HuH-7.5 (cell line): ENCODE measurements at places on chromosomes 6 and 20.

DNA sequence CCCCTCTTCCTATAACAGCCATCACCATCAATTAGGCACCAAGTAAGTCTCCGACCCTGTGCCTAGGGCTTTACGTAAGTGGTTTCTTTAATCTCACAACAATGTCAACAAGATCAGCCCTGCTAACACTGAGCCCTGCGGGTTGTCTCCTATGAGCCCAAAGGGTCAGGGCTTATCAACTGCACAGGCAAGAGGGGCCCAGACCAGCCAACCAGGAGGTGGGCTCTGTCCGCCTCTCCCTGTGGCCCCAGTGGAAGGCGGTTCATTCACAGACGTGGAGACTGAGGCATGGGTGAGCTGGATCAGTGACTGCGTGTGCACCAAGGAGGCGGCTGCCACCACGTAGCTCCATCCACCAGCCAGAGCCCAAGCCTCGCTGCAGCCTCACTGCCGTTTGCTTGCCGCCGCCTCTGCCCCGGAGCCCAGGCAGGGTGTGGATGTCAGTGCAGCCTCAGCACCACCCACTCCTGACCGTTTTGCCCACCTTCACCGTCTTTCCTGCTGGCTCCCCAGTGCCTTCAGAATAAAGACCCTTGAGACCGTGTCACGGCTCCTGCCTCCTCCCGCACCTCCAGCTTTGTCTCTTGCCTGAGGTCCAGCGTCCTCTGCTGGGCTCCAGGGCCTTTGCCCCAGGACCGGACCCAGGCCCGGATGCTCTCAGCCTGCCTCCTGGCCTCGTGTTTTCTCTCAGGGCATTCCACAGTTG lies 78.7 kb downstream of the DLL1 start:
- no peak for DNase-seq

DNA sequence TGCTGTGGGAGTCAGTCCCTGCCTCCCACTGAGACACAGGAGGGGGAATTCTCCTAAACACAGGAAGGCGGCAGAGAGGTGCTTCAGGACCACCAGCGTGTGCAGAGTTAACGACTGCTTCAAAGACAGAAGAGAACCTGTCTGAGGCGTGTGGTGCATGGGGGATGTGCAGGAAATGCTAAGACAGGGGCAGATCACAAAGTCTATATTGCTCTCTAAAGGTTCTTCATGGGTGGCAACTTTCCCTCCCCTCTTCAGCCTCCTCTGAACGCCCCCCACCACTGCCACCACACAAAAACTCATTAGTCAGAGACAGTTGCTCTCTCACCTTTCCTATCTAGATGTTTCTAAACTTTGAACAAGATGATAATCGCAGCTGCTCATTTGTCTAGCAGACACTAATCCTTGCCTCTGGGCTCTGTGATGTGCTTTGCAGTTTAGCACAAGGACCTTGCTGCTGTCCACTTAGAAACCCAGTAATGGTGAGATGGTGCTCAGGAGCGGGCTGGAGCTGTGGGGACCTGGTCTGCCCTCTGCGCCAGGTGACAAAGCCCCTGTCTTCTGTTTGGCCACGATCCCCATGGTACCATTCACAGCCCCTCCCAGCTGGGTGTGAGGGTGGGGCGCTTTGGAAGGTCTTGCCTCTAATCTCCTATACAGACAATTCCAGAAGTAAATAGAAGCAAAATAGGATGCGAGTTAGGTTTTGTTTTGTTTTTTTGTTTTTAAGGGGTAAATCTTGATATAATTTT lies 219.6 kb downstream of the NRN1 start:
- DNase-seq, result no peak

- no peak for DNase-seq
Measured at GRCh38 chr20:43404878-43405277, 52.8 kb upstream of the SRSF6 start.

DNA sequence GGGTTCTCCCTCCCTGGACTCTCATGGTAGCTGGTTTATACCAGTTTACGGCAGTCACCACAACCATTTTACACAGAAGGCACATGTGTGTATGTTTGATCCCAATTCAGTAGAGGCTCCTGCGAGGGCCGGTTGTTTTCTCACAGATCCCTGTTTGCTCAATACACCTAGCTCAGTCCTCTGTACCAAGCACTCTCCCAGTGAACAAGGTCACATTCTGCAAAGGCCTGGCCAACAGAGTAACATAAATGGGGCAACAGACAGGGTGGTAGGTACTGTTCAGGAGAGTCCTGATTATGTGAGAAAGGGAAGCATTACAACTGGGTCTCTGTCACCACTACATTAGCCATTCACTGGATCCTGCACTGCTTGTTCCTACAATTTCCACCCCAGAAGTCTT lies 84.4 kb downstream of the ELOVL5 start:
- DNase-seq, result no peak

GRCh38 chr20:41627611-41628244 lies 9.6 kb upstream of the CHD6 start:
- no peak for DNase-seq

DNA sequence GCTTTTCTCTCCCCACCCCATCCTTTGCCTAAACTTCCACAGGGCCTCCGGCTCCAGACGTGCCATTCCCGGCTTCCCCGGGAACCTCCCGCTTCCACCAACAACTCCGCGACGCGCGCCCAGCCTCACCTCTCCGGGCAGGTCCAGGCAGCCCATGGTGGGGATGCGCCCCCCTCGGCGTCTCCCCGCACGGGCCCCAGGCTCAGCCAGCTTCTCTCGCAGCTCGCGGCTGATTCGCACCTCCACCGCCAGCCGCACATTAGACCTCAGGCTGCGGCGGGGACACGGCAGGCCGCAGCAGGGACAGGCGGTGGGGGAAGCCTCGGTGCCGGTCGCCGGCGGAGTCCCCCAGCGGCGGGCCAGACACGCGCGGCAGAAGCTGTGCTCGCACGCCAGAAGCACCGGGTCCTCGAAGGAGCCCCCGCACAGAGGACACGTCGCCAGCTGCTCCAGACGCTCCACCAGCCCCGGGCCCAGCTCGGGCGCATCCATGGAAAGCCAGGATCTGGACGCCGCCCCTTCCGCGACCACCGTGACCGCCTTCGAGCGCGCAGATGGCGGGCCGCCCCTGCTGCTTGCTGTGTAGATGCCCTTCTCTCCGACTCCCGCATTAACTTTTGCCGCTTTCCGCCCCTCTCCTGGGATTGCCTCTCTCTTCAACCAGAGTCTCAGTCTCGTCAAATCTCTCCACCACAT lies at the start of gene RNF39:
TSS of gene RNF39 (minus strand) at position 676 of the 696 bp plus-strand sequence. CDS start at position 492, 184 bp downstream.
- no peak for DNase-seq

GRCh38 chr6:166318649-166319600 lies 10.7 kb upstream of the PRR18 start:
- DNase-seq, result no peak

DNA sequence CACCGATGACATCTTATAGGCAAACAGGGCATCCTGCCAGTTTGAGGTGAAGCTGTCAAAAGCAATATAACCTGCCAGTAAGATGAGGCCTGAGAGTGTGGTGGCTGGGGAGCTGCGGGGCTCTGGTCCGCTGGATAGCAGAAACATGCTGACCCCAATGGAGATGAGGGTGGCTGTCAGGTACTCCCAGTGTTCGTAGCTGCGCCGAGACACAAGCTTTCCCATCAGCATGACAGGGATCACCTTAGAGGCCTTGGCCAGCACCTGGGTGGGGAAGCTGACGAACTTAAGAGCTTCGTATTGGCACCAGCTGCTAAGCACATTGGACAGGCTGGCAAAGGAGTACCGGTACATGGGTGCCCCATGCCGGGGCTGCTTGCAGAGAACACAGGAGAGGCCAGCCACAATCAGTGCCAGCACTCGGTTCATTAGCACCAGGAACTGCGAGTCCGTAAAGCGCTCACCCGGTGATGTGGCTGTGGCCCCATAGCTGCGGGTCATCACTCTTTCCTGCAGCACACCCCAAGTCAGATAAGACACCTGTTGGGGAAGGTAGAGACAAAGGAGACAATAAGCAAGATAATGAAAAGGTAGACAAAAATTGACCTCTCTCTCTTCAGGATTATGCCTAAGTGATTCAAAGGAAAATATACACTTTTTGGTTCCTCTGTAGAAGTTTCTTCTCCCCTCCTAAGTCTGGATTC lies 2.1 kb downstream of the SLC35B2 start:
- no peak for DNase-seq

DNA sequence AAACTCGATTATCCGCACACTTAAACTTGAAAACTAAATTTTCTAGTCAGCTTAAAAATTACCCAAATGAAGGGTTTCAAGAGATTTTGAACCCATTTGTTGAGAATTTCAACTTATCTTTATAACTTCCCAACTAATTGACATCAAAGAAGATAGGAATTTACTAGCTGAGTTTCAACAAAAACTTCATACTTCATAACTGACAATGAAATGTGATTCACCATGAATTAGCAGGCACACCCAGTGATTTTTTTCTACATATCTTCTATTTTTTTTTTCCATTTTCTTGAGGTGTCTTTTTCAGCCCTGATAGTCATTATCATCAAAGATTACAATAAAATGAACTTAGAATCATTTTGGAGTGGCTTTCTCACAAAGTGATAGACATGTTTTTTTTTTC lies 26.7 kb downstream of the TNFAIP3 start:
- no peak for DNase-seq

DNA sequence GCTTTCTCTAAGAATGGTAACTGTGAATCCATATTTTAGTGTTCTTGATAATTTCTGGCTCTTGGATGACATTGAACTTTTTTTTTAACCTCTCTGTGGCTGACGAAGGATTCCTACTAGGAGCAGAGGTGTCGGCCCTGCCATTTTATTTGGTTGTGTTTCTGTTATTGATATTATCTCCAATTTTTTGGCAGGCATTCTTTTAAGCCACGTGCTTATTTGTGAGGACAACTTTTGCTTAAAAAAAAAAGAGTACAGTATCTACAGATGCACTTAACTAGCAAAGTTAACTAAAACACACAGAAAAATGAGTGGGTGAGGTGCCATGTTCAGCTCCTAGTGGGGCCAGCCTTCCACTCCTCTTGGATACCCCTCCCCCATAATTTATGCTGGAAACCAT lies 1.1 kb downstream of the FANCE start:
- no peak for DNase-seq

DNA sequence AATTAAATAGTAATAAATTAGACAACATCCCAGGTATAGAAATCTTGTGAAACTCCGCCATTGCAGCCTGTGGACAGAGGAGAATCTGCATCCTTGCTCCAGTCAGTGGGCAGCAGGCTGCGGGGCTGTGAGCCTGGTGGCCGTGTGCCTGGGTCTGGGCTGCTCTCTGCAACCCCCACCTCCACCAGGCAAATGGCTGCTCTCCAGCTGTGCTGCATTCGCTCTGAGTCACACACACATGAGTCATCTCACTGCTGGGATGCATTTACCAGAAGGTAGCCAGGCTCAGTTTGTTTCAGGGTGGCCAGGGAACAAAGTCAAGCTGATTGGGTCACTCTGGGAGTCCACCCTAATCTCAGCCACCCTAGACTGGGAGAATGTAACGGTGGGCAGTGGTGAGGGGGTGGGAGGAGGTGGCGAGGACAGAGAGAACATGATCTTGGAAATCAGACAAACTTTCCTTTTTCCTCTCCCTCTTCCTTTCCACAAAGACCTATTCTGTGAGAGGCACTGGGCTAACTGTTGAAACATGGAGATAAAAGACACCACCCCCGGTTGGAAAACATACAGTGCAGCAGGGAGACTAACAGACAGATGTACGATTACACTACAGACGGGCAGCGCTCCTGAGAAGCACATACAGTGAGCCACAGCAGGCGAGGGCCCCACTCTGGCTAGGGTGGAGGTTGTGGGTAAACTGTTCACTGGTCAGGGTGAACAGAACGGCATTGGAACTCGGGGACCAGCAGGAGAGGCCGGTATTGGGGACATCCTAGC lies 59.2 kb downstream of the TRAM2 start:
- DNase-seq, result peak; percentile 63

- DNase-seq, result no peak
Measured at GRCh38 chr6:93454533-93454932, 35.2 kb upstream of the EPHA7 start.

DNA sequence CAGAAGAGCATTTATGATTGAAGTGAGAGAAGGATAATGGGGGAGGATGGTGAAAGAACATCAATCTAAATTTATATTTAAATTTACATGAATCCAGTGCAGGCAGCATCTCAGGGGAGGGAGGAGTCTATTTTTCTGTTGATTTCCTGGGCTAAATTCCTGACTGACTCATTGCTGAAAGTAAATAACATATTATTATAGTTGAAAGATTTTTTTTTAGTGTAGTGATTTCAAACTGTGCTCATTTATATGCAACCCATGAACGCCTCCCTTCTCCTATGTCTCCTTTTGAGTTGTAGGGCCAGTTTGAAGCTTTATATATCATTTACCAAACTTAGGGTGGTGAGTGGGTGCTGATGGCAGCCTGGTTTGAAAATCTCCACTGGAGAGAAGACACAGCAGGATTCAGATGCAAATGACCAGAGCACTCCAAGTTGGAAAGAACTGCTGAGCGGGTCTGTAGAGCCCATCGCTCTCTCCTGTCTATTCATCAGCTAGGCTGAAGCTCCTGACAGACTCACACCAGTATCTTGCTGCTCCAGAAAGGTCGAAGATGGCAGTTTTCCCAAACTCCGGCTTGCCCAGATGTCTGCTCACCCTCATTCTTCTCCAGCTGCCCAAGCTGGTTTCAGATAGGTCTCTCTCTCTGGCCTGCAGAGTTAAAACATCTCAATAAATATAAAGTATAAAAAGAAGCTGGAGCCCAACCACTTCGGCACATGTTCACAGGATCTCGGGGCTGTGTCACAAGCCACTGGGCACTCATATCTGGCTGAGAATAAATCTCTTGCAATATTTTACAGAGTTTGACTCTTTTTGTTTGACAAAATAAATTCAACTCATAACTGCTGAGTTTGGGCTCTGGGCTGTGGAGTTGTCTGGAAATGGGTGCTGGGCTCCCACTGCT lies 18.3 kb downstream of the BTN2A1 start:
- DNase-seq, result no peak

GRCh38 chr6:109610590-109610989 lies 80.4 kb downstream of the AK9 start:
- DNase-seq, result no peak

GRCh38 chr6:111087871-111088667 lies 766 bp downstream of the SLC16A10 start:
- DNase-seq, result peak; percentile 49

GRCh38 chr20:51418137-51418529 lies 124.4 kb downstream of the NFATC2 start:
- DNase-seq, result no peak

DNA sequence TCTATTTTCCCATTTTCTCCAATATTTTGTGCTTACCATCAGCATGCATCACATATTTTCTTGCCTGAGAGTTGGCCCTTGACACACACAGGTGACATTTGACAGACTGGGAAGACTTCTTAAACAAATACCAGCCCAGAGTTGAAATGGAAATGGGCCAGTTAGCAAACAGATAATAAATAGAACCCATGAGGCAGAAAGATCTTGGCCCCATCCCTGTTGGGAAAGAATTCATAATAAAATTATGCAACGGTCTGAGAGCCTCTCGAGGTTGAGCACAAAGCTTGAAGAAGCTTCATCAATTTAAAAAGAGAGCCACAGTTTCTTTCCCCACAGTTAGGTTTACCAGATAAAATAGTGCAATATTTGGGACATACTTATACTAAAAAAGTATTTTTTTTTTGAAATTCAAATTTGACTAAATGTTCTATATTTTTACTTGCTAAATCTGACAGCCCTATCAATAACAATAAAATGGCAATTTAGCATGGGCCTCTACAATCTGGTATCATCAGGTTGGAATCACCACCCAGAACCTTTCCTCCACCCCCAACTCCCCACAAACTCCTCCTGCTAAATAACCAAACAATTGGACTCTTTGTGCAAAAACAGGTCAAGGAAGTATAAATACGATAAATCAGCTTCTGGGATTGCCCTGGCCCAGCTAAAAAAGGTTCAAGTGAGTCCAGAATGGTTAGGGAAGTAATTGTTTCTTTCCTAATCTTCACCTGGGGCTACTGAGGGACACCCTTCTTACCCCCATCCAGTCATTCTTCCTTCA lies 129.8 kb downstream of the CD164 start:
- no peak for DNase-seq
